Right hindlimb (tissue), 1 donor: ENCODE measurements at places on chromosomes 2 and 18.
A peak's percentile ranks its signal among the peaks of the same experiment; 100 is the strongest.

DNA sequence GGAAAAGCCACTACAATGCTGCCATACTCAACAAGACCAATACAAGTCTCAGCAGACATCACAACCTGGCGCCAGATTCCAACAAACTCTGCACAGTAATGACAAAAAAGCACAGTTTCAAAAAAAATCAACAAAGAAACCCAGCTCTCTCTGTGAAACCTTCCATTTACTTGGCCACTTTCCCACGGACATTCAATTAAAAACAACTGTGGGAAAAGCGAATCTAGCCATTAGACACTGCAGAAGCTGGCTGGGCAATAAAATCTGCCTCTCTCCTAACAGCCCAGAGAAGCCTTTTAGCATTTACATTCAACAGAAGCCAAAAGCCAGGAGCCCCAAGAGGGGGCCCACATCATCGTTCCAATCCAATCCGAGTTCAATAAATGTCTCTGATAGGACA lies 128.9 kb downstream of the HDAC4 start:
- peak; percentile 35 for DNase-seq

- DNase-seq: no peak
Measured at GRCh38 chr2:30237966-30238800, 6.8 kb downstream of the LBH start.

GRCh38 chr2:232927032-232927792 lies 57.1 kb downstream of the SNORC start:
- peak; percentile 50 for DNase-seq

DNA sequence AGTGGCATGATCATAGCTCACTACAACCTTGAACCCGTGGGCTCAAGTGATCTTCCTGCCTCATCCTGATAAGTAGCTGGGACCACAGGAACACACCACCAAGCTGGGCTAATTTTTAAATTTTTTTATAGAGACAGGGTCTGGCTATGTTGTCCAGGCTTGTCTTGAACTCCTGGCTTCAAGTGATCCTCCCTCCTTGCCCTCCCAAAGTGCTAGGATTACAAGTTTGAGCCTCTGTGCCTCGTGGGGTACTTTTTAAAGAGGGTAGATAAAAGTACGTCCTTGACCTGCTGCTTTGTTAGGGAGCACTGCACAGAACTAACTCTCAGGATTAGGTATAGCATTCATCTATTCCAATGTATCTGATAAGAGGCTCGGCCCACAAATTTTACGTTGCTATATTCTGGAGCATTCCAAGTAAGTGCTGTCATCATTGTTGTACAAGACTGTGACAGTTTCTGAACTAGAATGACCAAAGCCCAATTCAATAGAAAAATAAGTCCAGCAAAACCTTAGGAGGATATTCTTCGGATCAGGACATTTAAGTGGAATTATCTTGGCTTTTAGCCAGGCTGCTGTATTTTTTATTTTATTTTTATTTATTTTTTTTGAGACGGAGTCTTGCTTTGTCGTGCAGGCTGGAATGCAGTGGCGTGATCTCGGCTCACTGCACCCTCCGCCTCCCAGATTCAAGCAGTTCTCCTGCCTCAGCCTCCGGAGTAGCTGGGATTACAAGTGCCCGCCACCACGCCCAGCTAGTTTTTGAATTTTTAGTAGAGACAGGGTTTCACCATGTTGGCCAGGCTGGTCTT lies 4.1 kb downstream of the MTCL1 start:
- DNase-seq: no peak

GRCh38 chr2:112081262-112081661 lies 26.2 kb downstream of the TMEM87B start:
- DNase-seq: no peak

- DNase-seq: no peak
Measured at GRCh38 chr2:23380562-23381065, 4.4 kb upstream of the KLHL29 start.

GRCh38 chr2:50840341-50841124 lies 191.4 kb downstream of the NRXN1 start:
- no peak for DNase-seq

DNA sequence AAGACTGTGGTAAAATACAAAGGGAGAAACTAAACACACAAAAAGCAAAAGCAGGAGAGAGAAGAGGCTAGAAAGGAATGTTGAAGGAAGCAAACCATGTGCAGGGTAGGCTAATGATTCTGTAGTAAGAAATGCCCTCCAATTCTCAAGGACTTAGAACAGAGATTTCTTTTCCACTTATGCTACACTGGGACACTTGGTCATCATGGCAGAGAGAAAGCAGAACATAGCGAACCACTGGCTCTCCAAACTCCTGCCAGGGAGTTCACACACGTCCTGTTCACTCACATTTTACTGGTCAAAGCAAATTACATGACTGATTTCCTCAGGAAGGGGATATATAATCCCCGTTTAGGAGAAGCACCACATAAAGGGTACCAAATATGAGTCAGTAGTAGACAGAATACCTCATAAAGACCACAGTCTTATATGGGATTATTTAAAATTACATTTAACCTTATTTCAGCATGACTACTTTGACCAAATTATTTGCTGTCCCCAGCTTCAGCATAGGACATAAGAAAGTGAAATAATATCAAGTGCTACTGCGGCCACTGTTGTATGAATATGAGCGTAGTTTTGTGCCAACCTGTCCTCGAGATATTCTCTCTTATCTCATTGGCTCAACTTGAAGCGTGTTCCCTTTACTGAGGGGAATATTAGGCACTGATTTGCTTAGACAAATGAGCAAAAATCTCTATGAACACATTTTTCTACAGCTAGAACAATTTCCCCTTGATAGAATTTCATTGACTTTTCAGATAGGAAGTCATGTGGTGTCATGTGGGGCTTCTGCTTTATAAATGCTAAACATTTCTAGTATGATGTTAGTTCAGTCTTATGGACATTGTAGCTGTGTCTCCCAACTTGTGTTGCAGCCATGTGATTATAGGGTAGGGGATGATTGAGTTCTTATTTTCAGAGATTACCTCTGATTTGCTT lies 81.7 kb downstream of the FAM161A start:
- DNase-seq: no peak

DNA sequence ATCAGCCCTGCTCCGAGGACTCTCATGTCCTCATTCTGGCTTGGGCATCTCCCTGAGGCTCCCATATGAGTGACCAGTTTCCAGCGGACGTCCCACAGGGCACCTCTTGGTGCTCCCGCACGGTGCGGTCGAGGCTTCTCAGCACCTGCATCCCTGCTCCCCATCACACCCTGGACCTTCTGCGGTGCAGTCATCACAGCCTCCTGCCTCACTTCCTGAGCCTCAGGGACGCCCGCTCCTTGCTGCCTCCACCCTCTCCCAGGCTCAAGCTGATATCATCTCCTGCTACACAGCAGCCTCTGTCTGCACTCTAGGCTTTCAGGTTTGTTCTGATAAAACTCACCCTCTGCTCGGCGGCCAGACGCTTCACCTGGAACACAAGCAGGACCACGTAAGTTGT lies 185.0 kb downstream of the TMEM18 start:
- DNase-seq: no peak

DNA sequence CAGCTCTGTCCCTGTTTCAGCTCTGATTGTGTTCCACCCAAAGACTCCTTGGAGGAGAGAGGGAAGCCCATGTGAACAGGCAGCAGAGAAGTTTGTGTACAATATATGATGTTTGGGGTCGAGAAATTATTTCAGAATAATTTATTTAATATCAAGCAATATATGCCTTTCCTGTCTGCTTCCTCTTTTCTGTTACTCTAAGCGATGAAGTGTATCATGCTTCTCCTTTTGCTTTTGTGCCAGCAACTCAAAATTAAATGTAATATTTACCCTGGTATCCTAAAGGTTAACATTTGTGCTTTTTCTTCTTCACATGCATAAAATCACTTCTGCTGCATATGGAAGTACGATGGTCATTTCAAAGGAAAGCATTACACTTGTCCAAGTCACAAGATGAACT lies 2.4 kb upstream of the NTSR2 start:
- no peak for DNase-seq

DNA sequence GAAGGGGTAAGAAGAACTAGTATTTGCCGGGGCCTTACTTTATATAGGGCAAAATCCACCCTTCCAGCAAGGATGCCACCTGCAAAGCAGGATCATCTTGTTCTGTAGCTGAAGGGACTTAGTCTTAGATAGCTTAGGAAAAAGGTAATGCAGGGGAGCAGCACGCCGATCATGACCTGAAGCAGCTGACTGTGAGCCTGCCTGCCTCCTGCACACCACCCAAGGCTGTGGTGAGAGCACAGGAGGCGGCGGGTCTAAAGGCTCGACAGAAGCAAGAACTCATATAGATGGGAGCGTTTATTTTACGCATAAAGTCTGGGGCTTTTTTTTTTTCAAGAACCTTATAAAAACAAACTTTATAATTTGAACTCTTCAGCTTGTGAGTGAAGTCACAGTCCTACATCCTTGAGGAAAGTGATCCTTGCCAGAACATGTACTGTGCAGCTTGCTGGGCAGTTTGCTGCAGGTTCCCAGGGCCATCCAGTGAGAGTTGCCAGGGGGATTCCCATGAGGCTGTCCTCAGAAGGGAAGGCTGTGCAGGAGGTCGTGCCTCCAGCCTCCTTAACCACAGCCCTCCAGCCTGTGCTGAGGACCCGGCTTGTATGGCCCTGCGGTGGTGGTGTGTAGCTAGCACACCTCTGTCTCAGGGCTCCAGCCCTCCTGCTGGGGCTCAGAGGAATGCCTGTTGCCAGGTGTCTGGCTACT lies 92.1 kb downstream of the RNF144A start:
- DNase-seq: no peak

DNA sequence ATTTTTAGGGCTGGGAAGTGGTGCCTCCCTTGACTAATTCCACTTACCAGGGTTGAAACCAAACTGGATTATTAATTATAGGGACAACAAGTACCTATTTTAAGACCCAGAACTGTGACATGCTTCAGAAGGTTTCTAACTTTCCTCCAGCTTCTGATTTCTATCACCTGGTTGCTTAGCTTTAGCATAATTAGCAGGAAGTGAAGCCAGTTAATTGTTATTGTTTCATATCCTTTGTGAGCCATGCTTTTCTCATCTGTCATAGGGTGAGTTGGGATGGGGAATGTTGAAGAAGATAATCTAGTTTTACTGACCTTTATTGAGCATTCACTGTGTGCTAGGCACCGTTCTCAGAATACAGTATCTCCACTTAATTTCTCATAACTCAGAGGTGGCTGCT lies 3.2 kb downstream of the YPEL5 start:
- DNase-seq: no peak

- DNase-seq: peak; percentile 49
Measured at GRCh38 chr2:239532859-239533258, 132.0 kb upstream of the HDAC4 start.

- DNase-seq: no peak
Measured at GRCh38 chr2:168450171-168450570, 5.9 kb upstream of the CERS6 start.

DNA sequence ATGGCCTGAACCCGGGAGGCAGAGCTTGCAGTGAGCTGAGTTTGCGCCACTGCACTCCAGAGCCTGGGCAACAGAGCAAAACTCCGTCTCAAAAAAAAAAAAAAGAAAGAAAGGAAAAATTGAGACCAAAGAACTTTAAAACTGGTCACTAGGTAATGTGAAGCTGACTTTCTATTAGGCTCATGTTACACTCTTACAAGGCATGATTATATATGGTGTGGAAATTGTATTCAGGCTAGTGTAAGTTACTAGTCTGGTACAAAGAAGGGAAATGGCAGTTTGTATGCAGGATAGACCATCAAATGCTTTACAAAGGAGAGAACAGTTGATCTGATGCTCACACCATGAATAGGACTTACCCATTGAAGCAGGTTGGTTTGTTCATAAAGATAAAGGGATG lies 35.4 kb upstream of the ARMC9 start:
- no peak for DNase-seq

- peak; percentile 12 for DNase-seq
Measured at GRCh38 chr2:240988146-240988545, 10.3 kb upstream of the SNED1 start.

- no peak for DNase-seq
Measured at GRCh38 chr2:200137691-200138090, 168.8 kb upstream of the SPATS2L start.

DNA sequence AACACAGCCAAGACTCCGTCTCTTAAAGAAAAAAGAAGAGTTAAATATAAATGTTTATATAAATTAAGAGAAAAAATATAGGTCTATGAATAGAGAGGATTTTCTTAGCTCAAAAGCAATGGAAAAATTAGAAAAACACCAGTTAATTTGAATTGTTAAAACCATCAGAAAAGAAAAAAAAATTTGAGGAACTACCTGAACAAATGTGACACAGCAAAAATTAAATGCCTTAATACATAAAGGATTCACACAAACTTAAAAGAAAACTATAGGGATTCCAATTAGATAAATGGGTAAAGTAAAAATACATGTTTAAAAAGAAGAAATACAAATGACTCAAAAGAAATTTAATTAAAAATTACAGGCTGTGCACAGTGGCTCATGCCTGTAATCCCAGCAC lies 147.9 kb upstream of the DNMT3A start:
- no peak for DNase-seq

DNA sequence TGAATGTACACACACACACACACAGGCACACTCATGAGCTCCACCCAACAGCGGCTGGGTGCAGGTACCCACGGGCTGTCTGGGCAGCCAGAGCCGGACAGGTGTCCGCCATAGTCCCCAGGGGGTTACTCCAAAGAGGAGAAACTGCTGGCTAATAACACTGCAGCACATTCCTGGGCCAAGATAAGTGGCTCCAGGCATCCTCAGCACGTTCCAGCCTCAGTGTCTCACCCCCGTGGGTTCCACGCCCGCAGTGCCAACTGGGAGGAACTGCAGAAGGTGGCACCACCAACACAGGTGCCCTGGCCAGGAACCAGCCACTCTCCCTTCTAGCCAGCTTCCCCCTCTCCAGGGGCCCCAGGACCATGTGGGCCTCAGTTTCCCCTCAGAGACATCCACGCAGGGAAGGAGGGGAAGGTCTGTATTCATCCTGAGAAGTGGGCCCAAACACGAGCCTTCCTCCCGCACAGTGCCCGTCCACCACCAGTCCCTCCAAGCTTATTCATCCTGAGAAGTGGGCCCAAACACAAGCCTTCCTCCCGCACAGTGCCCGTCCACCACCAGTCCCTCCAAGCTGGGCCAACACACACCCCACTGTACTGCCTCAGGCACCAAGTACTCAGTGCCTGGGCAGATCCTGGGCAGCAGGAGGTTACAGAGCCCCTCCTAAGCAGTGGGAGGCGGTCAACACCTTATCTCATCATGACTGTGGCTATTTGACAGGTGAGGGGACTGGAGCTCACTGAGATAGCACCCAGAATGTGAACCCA lies 47.6 kb downstream of the TNS1 start:
- peak; percentile 17 for DNase-seq
